ENCODE measurements at places on chromosomes 12 and 14.

- H3K27me3 ChIP-seq: no peaks in the 10 kb centered on the region
- H3K4me3 ChIP-seq: no peak overlapping the region
- no peak overlapping the region for H3K27ac ChIP-seq
- no peak for DNase-seq
- no peaks in the 10 kb centered on the region for H3K36me3 ChIP-seq
- H3K4me1 ChIP-seq: no peaks in the 10 kb centered on the region
Observed at GRCh38 chr14:29788093-29788492, 139.6 kb downstream of the PRKD1 start.

DNA sequence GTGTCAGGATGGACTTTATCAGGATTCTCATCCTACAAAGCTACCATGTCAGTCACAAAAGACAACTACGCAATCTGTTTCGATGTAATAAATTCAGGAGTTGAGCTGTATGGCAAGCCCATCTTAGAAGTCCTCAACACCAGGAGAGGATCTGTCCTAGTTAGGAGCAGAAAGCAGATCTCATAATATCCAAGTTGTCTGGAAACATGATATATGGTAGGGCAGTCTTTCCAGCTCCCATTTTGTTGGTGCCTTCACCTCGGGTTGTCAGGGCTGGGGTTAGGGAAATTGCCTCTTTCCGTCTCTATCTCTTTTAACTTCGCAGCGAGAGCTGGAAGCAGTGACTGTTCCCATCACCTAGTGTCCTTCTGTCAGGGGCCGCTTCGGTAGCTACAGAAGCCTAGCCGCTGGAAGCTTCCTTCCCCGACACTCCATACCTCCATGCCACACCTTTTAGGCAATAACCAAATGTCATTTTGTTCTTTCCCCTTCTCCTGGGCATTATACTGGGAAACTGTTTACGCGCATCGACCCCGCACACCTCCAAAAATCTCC lies 1.4 kb downstream of the NIN start:
- H3K27ac ChIP-seq: peak overlapping the region; percentile 32
- no peak for DNase-seq
- H3K27me3 ChIP-seq: no peaks in the 10 kb centered on the region
- H3K4me1 ChIP-seq: peaks cover 15% of the 10 kb centered on the region
- no peaks in the 10 kb centered on the region for H3K36me3 ChIP-seq
- peak overlapping the region; percentile 78 for H3K4me3 ChIP-seq

GRCh38 chr14:96265383-96266095 lies 9.5 kb downstream of the BDKRB1 start:
- peaks cover 38% of the 10 kb centered on the region for H3K4me1 ChIP-seq
- no peak for DNase-seq
- no peaks in the 10 kb centered on the region for H3K27me3 ChIP-seq
- H3K27ac ChIP-seq: no peak overlapping the region
- H3K36me3 ChIP-seq: no peaks in the 10 kb centered on the region

DNA sequence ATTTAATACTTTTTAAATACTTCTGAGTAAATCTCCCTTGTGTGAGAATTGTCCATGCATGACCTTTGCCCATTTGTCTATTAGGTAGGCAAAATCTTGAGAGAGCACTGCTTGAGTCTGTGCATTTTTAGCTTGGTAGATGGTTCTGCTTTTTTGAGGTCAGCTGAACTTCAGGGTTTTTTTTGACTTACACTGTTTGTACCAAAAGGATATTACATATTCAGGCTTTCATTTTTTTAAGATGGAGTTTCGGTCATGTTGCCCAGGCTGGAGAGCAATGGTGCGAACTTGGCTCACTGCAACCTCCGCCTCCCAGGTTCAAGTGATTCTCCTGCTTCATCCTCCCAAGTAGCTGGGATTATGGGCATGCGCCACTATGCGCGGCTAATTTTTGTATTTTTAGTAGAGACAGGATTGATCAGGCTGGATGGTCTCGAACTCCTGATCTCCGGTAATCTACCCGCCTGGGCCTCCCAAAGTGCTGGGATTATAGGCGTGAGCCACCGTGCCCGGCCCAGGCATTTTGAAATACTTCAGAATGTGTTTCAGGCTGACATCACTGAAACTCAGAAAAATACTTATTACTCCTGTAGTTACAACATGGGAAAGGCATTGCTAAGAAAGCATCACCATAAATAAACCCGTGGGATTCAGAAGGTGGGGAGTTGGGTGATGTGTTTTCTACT lies 11.1 kb downstream of the RASSF3 start:
- H3K27ac ChIP-seq: no peak overlapping the region
- DNase-seq: no peak
- peaks cover 2% of the 10 kb centered on the region for H3K36me3 ChIP-seq
- H3K4me3 ChIP-seq: no peak overlapping the region
- H3K4me1 ChIP-seq: no peaks in the 10 kb centered on the region
- H3K27me3 ChIP-seq: no peaks in the 10 kb centered on the region

DNA sequence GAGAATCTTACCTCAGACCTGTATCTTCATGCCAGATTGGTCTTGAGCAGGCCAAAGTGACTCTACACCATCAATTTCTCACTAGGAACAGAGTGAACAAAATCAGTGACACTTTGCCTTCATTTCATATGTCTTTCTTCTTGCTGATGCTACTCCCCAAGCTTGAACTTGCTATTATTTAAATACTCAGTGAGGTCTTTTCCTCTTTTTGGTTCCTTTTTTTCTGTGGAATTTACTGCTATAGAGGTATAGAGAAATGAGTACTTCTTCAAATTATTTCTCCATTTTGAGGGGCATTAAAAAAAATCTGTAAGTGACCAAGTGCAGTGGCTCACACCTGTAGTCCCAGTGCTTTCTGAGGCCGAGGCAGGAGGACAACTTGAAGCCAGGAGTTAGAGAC lies at the start of gene GPR33:
GPR33 (minus strand) TSS at position 154 of the 400 bp plus-strand sequence. CDS start 4,074 bp downstream, outside the sequence.
- H3K27ac ChIP-seq: no peak within 1 kb of the TSS
- H3K27me3 ChIP-seq: no peaks in the 10 kb centered on the region
- H3K36me3 ChIP-seq: no peaks in the 10 kb centered on the region
- H3K4me1 ChIP-seq: peaks cover 1% of the 10 kb centered on the region

- DNase-seq: no peak
- H3K36me3 ChIP-seq: no peaks in the 10 kb centered on the region
- no peak overlapping the region for H3K4me3 ChIP-seq
- H3K4me1 ChIP-seq: no peaks in the 10 kb centered on the region
- H3K27ac ChIP-seq: no peak overlapping the region
Observed at GRCh38 chr12:62849398-62849797, 85.6 kb downstream of the PPM1H start.

DNA sequence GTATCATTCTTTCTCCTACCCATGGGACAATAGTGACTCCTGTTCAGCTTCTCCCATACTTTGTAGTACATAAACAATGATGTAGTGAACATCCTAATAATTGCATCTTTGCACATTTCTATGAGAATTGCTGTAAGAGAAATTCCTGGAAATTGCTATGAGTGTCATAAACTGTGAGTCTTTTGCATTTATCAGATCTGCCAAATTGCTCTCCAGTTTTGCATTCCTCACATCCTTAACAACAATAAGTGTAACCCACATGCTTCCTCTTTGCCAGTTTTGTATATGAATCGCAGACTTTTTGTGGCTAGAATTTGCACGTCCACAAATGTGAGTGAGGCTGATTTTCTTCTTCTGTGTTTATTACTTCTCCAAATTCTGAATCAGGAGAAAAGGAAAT lies 124.0 kb upstream of the TBX5 start:
- DNase-seq: no peak
- no peaks in the 10 kb centered on the region for H3K36me3 ChIP-seq
- H3K27ac ChIP-seq: no peak overlapping the region
- H3K4me3 ChIP-seq: no peak overlapping the region

GRCh38 chr12:123223241-123223668 lies 9.7 kb downstream of the MPHOSPH9 start:
- no peaks in the 10 kb centered on the region for H3K27me3 ChIP-seq
- no peak for DNase-seq
- H3K4me3 ChIP-seq: no peak overlapping the region
- H3K4me1 ChIP-seq: no peaks in the 10 kb centered on the region
- peaks cover 3% of the 10 kb centered on the region for H3K36me3 ChIP-seq

DNA sequence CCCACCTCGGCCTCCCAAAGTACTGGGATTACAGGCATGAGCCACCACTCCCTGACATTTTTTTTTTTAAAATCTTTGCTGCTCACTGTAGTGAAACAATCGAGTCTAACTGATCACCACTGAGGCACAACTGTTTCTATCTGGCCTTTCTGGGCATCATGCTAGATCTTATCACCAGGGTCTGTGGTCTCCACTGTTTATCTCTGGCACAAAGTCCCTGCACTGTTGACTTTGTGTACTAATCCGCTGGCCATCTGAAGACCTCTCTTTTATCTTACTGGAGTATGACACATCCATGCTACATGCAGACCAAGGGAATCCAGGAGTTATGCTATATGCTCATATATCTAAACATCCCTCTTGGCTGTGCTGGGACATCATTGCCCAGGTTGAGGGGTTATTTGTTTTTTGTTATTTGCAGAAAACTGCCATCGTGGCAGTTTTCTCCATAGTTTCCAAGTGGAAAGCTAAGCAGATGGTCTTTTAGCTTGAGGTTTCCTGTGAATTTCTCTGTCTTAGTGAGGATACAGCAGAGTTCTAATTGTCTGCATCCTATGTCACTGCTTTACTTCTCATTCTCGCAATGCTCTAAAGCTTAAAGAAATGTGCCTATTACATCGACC lies 456.9 kb downstream of the CCER1 start:
- H3K4me1 ChIP-seq: no peaks in the 10 kb centered on the region
- DNase-seq: no peak
- H3K36me3 ChIP-seq: no peaks in the 10 kb centered on the region
- H3K4me3 ChIP-seq: no peak overlapping the region
- no peak overlapping the region for H3K27ac ChIP-seq
- H3K27me3 ChIP-seq: no peaks in the 10 kb centered on the region

DNA sequence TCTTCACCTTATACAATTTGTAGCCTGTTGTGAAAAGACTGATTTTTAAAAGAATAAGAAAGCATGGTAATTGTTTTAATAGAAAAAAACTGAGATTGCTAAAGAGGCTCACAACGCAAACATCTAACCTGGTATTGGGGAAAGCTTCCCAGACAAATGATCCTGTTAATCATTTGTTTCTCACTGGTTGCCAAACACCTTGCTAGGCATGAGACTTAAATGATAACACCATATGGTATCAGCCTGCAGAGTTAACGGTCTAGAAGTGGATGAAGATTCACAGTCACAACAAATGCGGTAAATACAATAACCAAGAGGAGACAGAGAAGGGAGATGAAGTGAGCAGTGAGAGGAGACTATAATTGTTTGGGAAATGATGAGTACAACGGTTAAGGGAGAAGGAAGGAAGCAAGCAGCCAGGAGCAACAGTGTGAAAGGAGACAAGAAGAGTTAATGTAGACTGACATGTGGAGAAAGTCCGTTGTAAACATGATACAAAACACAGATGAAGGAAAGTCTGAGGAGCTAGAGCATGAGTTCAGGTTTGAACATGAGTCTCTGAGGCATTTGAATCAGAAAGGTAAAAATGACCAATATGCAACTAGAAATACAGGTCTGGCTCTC lies 19.8 kb downstream of the GXYLT1 start:
- H3K36me3 ChIP-seq: no peaks in the 10 kb centered on the region
- no peak for DNase-seq
- H3K27ac ChIP-seq: no peak overlapping the region
- H3K4me1 ChIP-seq: peaks cover 4% of the 10 kb centered on the region
- H3K4me3 ChIP-seq: no peak overlapping the region

DNA sequence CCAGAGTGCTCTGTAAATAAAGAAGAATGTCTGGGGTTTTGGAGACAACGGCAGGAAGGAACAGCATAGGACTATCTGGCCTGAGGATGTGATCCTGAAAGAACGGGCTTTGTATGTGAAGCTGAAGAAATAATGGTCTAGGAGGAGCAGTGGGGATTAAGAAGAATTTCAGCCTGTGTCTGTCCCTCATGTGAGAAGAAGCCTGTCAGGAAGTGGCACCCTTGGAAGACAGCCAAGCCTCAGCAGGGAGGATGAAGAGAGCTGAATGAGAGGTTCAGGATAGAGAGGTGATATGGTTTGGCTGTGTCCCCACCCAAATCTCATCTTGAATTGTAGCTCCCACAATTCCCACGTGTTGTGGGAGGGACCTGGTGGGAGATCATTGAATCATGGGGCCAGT lies 56.9 kb upstream of the TCL1A start:
- H3K27me3 ChIP-seq: no peaks in the 10 kb centered on the region
- no peak overlapping the region for H3K27ac ChIP-seq
- H3K36me3 ChIP-seq: no peaks in the 10 kb centered on the region
- no peak overlapping the region for H3K4me3 ChIP-seq
- DNase-seq: no peak

GRCh38 chr12:16626991-16627390 lies 21.0 kb upstream of the LMO3 start:
- no peak overlapping the region for H3K4me3 ChIP-seq
- H3K27ac ChIP-seq: no peak overlapping the region
- DNase-seq: no peak
- no peaks in the 10 kb centered on the region for H3K27me3 ChIP-seq
- H3K36me3 ChIP-seq: no peaks in the 10 kb centered on the region

DNA sequence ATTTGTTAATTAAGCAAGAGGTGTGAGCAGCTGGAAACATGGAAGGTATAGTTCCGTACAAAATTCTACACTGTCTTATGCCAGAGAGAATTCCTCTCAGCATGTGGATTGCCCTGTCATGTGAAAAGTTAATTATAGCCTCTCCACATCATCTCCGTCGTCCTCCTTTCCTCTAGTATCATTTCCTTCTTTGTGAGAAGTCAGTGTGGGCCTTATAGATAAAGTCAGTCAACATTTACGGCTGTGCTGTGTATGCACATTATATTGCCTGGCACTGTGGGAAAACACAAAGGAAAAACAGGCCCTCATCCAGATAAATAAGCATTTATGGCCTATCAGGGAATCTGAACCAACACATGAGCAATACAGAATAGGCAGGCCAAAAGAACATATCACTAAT lies 236.6 kb downstream of the SEC23A start:
- no peak for DNase-seq
- no peaks in the 10 kb centered on the region for H3K27me3 ChIP-seq
- no peak overlapping the region for H3K27ac ChIP-seq
- no peak overlapping the region for H3K4me3 ChIP-seq
- no peaks in the 10 kb centered on the region for H3K36me3 ChIP-seq

DNA sequence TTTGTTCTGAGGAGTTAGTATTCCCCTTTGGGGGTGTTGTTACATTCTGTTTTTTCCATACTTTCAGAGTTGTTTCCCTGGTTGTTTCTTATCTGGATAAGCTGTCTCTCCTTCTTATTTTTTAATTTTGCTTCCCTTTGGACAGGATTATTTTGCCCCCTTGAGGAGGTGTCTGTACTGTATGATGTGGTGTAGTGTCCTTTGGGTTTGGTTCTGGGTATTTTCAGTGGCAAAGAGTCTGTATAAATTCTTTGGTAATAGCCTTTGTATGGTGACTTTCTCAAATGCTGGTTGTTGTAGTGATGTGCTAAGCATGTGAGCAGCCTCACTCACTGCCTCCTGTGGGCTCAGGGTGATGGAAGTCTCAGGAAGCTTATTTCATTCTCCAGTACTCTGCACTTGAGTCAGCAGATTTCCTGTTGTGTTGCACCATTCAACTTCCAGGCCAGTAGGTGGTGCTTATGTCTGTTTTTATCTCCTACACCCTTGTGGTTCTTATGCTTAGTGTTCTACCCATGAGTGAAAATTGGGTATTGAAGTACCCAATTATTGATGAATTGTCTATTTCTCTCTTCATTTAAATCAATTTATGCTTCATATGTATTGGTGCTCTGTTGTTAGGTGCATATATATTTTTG lies 103.3 kb upstream of the PMCH start:
- no peaks in the 10 kb centered on the region for H3K36me3 ChIP-seq
- H3K4me3 ChIP-seq: no peak overlapping the region
- H3K27me3 ChIP-seq: no peaks in the 10 kb centered on the region
- H3K27ac ChIP-seq: no peak overlapping the region

GRCh38 chr12:60501124-60501729 lies 905.4 kb downstream of the SLC16A7 start:
- H3K4me3 ChIP-seq: no peak overlapping the region
- no peaks in the 10 kb centered on the region for H3K27me3 ChIP-seq
- DNase-seq: no peak
- no peaks in the 10 kb centered on the region for H3K36me3 ChIP-seq
